ENCODE measurements at places on chromosomes 1 and 21.

GRCh38 chr21:20527731-20528460 lies 470.3 kb upstream of the NCAM2 start:
- no peak for DNase-seq

DNA sequence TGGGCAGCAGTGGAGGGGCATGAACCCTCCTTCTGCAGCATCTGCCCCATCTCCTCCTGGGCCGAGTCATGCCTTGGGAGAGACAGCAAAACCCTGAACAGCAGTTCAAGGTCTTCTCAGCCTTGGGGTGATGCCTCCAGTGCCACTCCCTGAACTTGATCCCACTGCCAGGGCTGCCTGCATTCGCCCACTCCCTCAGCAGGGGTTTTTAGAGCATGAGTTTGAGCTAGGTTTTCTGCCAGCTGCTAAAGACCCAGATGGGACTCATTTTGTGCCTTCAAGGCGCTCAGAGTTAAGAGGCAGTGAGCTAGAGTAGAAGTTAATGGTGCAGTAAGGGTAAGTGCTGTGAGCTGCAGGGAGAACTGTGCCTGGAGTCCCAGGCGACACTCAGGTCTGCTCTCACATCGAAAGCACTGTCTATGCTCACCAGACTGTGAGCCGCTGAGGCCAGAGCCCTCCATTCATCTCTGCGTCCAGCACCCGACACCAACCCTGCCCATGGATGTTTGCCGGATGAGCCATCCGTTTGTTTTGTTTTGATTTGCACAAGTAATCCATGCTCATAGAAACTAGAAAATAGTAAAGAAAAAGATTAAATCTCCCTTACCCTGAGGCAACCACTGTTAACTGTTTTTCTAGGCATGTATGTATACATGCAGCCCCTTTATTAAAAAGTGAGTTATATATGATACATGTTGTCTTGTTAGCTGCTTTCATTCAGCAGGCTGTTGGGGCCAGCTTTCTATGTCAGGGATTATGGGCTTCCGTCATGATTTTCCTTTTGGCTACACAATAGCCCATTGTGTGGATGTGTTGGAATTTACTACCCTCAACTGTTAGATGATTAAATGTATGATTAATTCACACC lies 67.8 kb downstream of the VPS26C start:
- no peak for DNase-seq

GRCh38 chr1:240464099-240464498 lies 147.9 kb downstream of the GREM2 start:
- DNase-seq, result no peak

- DNase-seq, result no peak
Measured at GRCh38 chr21:16841975-16842695, 670.7 kb upstream of the CXADR start.

GRCh38 chr1:70400335-70400734 lies 10.7 kb upstream of the CTH start:
- no peak for DNase-seq
